ENCODE measurements at places on chromosomes 6 and 20.

- peak; percentile 18 for DNase-seq
Observed at GRCh38 chr6:139597771-139598755, 223.6 kb upstream of the CITED2 start.

DNA sequence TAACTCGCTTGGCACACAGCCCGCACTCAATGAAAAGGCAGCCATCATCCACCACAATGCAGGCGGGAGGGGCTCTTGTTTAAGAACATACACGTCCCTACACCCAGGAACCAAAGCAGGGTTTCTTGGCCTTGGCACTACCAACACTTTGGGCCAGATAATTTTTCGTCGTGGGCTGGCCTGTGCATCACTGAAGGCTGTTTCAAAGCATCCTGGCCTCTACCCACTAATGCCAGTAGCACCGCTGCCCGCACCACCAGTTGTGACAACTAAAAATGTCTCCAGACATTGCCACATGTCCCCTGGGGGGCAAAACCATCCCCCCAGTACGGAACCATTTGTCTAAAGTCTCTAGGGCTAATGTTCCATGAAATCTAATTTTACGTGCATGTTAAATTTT, 13.0 kb downstream of the UQCC2 start:
- DNase-seq: no peak

DNA sequence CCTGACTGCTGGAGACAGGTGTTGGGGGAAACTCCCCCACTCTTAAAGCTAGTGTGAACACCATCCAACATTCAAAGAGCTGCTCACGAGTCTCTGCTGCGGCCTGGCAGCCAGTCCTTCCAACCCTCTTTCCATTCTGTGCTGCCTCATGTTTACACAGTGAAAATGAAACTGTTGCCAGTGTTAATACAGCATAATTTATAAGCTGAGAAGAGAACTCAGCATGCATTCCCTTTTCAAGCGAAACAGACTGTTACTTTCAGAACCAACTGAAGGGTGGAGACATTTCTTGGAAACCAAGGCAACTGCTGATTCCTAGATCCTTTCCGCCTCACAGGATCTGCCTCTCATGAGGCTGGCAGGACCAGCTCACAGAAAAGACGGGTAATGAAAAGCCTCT, 533.8 kb upstream of the ID4 start:
- no peak for DNase-seq

DNA sequence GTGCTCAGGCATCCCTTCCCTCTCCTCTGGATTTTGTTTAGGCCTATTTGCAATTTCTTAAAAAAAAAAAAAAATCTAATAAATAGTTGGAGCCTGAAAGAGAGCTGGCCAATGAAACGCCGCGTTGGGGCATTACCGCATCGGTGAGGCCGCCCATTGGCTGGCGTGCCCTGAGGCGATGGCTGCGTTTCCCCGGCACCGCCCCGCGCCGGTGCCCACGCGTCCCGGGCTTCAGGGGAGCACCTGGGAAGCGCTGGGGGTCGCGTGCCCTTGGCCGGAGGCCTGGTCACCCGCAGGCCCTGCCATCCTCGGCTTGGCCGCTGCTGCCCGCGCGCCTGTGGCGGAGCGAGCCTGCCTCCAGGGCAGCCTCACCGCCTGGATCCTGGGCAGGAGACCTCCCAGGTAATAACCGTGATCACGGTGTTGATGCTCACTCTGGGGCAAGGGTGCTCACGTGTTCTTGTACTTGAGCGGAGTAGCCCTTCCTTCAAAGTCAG, 155.4 kb downstream of the NRN1 start:
- DNase-seq: peak; percentile 81

- no peak for DNase-seq
Observed at GRCh38 chr20:63590218-63591146, 16.4 kb upstream of the HELZ2 start.

- DNase-seq: peak; percentile 24
Observed at GRCh38 chr6:142300758-142301650, 803 bp upstream of the ADGRG6 start.

DNA sequence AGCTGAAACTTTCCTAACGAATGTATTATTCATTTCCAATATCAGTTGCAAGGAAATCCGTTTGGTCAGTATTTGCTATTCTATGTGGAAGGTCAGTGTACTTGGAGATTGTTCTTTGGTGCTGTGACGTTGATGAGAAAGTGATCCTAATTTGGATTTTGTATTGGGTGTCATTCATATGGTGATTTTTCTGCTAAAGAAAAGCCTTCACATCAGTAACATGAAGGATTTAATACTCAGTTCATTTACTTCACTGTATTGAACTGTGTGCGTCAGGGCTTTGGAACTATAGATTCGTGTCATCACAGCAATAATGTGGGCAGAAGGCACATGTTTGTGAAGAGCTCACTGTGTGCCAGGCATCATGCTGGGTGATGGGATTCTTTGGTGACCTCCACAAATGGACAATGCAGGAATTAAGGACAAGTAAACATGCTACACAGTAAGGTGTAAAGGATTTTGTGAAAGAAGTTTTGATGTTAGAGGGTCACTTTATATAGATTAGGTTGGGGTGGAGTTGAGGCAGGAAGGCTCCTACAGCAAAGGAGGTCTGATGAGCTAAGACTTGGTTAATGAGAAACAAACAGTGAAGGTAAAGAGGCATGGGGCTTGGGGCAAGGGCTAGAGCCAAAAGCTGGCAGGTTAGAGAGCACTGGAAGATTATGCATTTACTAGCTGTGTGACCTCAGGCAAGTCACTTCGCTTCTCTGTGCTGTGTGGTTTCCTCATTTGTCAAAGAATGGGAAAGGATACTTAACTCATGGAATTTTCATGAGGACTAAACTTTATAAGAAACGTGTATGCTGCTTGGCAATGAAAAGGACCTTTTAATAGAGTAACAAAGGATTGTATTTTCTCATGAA, 12.1 kb downstream of the ARID1B start:
- DNase-seq: no peak

GRCh38 chr6:116327803-116328527, 42.8 kb upstream of the DSE start:
- peak; percentile 27 for DNase-seq

DNA sequence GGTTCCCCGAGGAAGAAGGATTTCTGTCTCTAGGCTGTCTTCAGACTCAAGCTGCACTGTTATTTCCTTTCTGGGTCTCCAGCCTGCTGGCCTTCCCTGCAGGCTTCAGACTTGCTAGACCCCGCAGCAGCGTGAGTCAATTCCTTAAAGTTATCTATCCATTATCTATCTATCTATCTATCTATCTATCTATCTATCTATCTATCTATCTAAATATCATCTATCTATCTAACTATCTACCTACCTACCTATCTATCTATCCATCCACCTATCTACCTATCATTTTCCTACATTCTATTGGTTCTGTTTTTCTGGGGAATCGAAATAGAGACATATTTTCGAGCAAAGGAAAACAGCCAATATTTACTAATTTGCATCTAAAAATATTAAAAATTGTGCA, 48.7 kb upstream of the BMP6 start:
- no peak for DNase-seq

DNA sequence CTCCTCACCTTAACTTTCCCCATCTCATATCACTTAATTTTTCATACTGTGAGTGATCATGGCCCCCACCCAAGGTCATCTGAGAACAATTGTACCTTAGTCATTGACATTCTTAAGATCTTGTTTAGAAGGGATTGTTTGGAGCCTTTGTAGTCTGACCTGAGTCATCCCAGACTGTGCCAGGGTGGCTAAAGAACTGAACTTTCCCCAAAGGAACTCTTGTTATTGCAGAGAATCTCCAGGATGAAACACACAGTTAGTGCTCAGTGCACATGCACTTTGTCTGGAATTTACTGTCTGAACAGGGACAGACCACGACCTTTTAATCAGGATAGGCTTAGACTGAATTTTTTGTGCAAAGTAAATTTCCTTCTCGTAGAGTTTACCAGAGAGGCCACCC, 112.6 kb upstream of the CCN2 start:
- no peak for DNase-seq

DNA sequence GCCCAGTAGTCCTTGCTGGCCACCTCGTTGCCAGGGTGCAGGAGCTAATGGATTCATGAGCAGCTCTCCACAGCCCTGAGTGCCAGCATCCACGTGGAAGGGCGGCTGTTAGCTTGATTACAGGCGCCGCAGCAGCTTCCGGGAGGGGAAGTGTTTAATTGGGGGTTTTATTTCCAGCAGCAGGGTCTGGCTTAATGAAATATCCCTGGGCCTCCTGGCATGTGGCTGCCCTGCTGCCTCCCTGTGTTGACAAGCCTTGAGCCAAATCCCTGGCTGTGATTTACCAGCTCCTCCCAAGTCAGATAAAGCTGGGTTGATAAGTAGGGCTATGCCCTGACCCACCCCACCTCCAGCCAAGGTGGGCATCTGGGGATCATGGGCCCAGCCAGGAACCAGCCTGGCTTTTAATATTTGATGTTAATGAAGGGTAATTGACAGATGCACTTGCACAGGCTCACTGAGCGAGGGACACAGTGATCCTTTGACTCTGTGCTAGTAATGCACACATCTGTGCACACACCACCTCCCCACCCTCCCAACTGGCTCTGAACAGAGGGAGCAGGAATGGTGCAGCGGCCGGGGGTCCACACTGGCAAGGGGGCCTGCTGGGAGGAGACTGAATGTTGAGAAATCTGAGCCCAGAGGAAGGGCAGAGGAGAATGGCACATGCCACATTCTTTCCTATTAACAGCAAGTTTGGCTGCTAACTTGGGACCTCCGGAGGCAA, 13.6 kb downstream of the GLP1R start:
- no peak for DNase-seq

DNA sequence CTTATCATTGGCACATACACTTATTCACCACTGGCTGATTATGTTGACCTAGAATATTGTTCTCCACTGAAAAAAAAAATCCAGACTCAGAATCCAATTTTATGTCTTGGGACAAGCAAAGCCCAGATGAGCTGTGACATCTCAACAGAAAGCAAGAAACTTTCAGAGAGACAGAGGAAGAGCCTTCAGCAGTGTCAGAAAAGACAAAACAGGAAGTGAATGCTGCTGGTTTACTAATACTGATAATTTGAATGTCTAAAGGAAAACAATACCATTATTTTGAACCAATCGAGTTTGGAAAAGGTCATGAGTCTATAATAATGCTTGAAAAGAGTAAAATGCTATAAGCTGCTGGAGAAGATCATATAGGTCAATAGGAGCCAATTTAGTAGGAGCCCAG, 179.8 kb upstream of the RIMS1 start:
- DNase-seq: no peak
